ENCODE measurements at places on chromosomes 7 and 10. TPM values are rescaled to one million over a fixed set of nuclear protein-coding genes. Genes with fewer than 3 reads are reported as not detected.

The EPO gene
- polyA plus RNA-seq = not detected

The ADARB2 gene
- 0.05 TPM for polyA plus RNA-seq

The TMEM140 gene
- 25.4 TPM for polyA plus RNA-seq

The IFIT1B gene
- not detected for polyA plus RNA-seq

The GIMAP7 gene
- 21.1 TPM for polyA plus RNA-seq

The DPP6 gene
- 0.23 TPM for polyA plus RNA-seq

Data from psoas muscle (tissue), 8 donors.